ENCODE measurements at places on chromosomes 5 and 9. TPM values are rescaled to one million over a fixed set of nuclear protein-coding genes. Genes with fewer than 3 reads are reported as not detected.

- DNase-seq = no peak
Measured at GRCh38 chr5:178113841-178114324, 551 bp downstream of the N4BP3 start.

Gene NOXA1
- not detected for total RNA-seq

DNA sequence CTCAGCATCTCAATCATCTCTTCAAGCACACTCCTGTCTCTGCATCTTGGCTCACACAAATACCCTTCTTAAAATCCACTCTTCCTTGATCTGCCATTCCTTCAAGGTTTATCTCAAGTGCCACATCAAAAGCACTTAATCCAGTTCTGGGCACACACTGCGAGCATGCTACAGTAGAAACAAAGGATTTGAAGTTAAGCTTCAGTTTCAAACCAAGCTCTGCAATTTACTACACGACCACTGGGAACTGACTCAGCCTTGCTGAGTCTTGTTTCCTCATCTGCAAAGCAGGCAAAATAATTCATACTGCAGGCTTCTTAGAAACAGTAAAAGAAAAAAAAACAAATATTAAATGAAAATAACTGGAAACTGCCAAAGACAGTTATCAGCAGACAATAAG is 50.5 kb upstream of the CTNNAL1 start:
- peak; percentile 27 for DNase-seq

GRCh38 chr5:114237766-114238165 is 124.1 kb upstream of the KCNN2 start:
- DNase-seq = peak; percentile 89

DNA sequence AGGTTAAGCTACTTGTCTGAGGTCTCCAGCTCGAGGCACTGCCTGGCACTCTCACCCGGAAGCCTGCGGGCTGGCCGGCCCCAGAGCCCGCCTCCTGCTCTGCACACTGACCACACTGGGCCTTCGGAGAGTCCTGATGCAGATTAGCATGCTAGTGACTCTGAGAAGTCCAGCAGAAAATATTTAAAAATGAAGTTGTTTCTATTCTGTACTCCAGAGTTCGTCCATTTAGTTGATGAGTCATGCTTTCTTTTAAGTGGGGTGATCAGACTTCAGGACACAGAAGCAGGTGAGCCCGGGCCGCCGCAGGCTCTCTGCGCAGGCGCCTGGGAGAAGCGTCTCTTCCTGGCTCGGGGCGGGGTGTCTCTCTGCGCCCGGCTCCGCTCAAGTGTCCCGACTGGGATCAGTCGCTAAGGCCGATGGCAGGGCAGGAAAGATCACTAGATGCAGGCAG is 32.5 kb downstream of the FAM240B start:
- DNase-seq = peak; percentile 39

DNA sequence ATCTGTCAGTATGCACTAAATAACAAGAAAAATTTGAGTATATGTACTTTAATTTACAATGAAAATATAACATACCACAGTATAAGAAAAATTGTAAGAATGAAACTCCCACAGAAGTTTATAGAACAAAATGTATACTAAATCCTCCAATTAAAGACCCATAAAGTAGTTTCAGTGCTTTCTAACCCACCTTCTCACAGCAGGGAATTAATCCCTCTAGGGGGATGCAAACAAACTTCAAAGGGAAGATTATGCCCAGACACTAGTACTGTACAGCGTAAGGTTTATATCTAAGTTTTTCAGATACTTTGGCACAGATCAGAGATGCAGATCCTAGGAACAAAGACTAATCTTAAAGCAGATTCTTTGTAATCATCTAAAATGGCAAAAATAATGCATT is 57.2 kb downstream of the DENND1A start:
- no peak for DNase-seq

DNA sequence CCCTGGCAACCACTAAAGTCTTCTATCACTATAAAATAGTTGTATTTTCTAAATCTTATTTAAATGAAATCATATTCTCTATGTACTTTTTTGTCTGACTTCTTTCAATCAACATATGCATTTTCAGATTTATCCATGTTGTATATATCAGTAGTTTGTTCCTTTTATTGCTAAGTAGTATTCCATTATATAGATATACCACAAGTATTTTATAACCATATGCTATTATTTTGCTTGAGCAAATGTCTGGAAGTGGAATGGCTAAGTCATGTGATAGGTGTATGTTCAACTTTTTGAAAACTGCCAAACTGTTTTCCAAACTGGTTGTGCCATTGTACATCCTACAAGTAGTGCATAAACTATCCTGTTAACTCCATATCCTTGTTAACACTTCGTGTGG is 131.1 kb downstream of the CWC27 start:
- no peak for DNase-seq

DNA sequence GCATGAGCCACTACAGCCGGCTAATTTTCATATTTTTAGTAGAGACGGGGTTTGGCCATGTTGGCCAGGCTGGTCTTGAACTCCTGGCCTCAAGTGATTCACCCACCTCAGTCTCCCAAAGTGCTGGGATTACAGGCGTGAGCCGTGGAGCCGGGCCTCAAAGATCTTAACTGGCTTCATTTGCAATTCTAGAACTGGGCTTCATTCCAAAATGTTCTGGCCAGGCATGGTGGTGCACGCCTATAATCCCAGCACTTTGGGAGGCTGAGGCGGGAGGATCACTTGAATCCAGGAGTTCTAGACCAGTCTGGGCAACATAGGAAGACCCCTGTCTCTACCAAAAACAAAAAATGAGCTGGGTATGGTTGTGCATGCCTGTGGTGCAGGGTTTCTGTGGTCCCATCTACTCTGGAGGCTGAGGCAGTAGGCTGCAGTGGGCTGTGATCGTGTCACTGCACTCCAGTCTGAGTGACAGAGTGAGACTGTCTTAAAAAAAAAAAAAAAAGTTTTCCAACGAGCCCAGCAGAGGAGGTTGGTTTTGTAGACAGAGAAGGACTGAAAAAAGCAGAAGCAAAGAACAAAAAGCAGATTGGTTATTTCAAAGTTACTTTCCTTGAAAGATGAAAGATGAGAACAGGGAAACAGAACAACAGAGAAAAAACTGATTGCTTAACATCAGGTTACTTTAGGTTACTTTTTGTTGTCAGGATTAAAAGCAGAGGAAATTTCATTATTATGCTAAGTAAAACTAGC is 78.2 kb downstream of the ANKRD55 start:
- no peak for DNase-seq

Gene PCDHB8
- total RNA-seq = 3.8 TPM

Gene PCDHB3
- total RNA-seq = 8.0 TPM

GRCh38 chr5:161572914-161573313 is 26.4 kb upstream of the GABRB2 start:
- no peak for DNase-seq

GRCh38 chr9:78167356-78167755 is 68.5 kb upstream of the CEP78 start:
- peak; percentile 15 for DNase-seq

- DNase-seq = peak; percentile 54
Measured at GRCh38 chr5:31853398-31854135, 214.6 kb downstream of the PDZD2 start.

- no peak for DNase-seq
Measured at GRCh38 chr9:649128-650074, 192.1 kb upstream of the DMRT1 start.

- no peak for DNase-seq
Measured at GRCh38 chr5:177605667-177606066, 5.7 kb downstream of the B4GALT7 start.

GRCh38 chr9:7234144-7234543 is 476.4 kb downstream of the KDM4C start:
- DNase-seq = peak; percentile 44

Gene PHF24
- not detected for total RNA-seq

- no peak for DNase-seq
Measured at GRCh38 chr5:60354311-60354710, 345.7 kb downstream of the DEPDC1B start.

- no peak for DNase-seq
Measured at GRCh38 chr5:134396274-134396673, 15.4 kb downstream of the CDKN2AIPNL start.

DNA sequence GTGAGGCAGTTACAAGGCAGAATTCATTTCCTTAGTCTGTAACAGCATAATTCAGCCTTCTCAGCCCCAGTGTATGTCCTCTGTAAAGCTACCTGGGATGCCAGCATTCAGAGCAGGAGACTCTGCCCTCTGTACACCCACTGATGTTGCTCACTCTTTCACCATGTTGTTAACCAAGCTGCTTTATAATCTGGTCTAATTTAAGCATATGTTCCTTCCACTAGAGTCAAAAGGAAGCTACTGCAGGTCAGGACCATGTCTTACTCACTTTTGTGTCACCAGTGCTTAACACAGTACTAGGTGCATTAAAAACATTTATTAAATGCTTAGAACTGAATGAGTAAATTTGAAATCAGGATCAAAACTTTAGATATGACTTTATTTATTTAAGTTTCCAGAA is 185.6 kb downstream of the FBXL17 start:
- DNase-seq = no peak

DNA sequence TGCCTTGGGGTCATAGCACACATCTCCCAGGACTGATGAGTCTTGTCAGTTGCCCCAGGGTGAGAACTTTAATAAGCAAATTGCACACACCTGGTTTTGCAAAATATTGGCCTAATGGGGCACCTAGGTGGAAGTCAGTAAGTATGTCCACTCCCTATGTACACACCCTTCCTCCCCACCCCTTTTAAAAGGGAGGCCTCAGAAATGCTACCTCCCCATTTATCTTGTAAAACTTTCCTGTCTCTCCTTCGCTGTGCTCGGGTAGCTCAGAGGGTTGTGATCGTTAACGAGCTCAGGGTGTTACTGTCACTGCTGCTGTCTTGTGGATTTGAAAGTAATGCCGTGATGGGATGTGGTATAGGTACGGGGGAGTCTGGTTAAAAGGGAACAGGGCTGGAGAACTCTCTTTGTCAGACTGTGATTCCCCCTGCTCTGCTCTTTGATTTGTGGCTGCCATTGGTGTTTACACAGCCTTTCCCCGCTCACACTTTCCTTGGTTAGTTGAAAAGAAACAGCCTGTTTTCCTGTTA is 26.2 kb downstream of the ZNF462 start:
- DNase-seq = no peak

Gene PCDHB16
- 8.6 TPM for total RNA-seq

DNA sequence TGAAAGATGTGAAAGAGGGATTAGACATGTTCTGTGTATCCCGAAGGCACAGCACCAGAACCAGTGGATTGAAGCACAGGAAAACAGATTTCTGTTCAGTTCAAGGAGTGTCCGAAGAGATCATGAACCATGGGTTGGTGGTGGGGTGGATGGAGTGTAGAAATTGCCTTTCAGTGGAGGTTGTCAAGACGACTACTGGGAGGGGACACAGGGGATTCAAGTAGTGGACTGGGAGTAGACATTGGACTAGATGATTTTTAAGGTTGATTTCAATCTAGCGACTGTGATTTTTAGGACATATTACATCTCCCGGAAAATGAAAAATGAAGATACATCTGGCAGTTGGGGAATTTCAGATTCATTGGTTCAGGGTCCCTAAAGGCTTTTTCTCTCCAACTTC is 35.9 kb upstream of the TNFAIP8 start:
- DNase-seq = no peak

GRCh38 chr9:108537756-108538155 is 318.0 kb downstream of the ACTL7B start:
- peak; percentile 24 for DNase-seq

DNA sequence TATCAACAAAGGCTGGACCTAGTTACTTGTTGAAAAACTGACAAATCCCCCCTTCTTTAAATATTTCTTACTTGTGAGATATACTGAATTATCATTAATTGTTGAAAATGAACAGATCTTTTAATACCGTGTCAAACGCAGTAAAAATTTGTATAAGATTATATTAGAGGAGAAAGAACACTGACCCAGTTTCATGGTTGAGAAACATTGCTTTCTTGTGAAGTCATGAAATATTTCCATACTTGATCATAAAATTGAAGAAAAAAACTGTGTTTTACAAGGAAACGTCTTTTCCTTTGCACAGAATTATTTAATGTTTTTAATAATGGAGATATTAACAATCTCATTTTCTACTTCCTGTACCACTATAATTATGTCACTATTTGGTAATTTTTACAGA is 45.8 kb downstream of the MOCS2 start:
- DNase-seq = no peak

Data from M059J (cell line).